ENCODE measurements at places on chromosomes 7 and 10.

DNA sequence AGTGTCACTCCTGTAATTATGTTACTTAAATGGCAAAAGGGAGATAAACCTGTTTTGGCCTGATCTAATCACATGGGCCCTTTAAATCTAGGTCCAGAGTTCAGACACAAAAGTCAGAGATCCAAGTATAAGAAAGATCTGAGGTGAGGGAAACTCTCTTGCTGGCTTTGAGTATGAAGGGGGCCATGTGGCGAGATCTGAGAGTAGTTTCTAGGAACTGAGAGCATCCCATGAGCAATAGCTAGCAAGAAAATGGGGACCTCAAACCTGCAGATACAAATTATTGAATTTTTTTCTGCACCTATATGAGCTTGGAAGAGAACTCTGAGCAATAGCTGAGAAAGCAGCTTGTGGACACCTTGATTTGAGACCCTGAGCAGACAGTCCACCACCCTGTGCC lies 27.6 kb downstream of the ANKRD7 start:
- no peak for DNase-seq

- DNase-seq = no peak
Observed at GRCh38 chr7:8564281-8564680, 130.9 kb downstream of the NXPH1 start.

DNA sequence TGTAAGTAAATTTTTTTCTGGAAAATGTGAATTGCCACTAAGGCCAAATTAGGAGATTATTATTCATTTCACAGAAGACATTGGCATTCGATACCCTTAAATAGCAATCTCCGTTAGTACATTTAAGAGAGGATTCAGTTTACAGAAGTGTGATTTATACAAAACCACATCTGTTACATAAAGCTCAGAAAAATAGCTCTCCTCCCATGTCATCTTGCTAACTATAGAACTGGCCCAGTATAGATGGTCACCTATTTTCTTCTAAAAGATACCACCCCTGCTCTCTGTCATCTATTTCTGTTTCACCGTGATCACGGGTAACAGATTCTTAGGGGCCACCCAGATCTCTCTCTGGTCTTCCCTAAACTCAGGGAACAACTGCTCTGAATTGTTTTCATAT lies 119.1 kb downstream of the HIP1 start:
- no peak for DNase-seq

GRCh38 chr7:158111049-158111751 lies 476.4 kb downstream of the PTPRN2 start:
- DNase-seq = no peak

- no peak for DNase-seq
Observed at GRCh38 chr10:93790439-93790838, 32.7 kb downstream of the LGI1 start.

GRCh38 chr10:121112579-121113384 lies 261.6 kb downstream of the WDR11 start:
- DNase-seq = no peak

GRCh38 chr7:897771-898376 lies 21.5 kb downstream of the GET4 start:
- no peak for DNase-seq

DNA sequence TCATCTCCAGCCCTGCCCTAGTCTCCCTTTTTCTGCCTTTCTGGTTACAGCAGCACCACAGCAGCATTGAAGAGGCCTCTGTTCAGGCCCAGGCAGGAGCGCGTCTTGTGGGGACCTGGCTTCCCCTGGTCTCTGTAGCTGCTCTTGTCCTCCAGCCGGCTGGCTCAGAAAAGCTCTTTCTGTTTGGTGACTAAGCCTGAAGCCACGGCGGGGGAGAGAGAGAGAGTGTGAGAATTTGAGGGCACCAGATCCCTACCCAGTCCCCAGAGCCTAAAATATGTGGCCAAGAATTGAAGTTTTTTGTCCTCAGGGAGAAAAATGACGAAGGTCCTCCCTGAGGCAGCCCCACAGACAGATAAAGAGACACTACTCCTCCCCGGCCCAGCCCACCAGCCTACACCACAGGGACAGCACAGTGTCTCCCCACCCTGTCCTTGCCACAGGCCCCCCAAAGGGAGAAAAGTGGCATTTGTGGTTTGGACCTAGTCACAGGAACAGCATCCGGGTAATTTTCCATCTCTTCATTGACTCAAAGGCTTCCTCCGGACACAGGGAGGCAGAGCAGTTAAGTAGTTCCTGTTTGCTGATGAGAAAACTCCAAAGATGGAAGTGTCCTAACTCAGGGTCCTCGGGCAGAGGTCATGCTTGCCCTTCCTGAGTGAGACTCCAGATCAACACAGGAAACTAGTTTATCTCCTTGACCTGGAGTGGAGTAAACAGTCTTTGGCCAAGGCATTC lies 13.3 kb upstream of the FAM180A start:
- DNase-seq = no peak

- DNase-seq = no peak
Observed at GRCh38 chr7:24843821-24844434, 86.7 kb upstream of the GSDME start.

GRCh38 chr7:50272808-50273207 lies 31.7 kb upstream of the IKZF1 start:
- DNase-seq = no peak

DNA sequence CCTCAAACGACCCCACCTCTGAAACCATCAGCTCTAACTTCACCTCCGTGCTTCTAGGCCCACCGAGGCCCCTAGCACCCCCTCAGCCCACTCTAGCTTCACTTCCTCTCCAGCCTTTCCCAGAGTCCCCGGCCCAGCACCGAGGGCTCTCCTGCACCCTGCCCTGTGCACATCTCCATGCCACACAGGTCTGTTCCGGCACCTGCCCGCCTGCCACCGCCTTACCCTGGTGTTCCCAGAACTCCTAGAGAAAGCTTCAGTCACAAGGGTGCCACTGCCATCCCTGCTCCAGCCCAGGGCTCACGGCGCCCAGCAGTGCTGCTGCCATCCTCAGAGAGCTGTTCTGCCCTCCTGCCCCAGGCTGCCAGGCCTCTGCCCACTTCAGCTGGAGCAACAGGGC lies 61.3 kb upstream of the INSIG1 start:
- no peak for DNase-seq

- DNase-seq = peak; percentile 37
Observed at GRCh38 chr7:68258609-68259008, 1262.0 kb downstream of the TYW1 start.

GRCh38 chr10:63586043-63586442 lies 64.8 kb downstream of the REEP3 start:
- no peak for DNase-seq

GRCh38 chr10:49080071-49080470 lies 35.3 kb downstream of the VSTM4 start:
- DNase-seq = no peak
